Activated CD4-positive, alpha-beta T cell treated with anti-CD3 and anti-CD28 coated beads, Interleukin-2, Interleukin-6, amounts not matched to agents 100 ng/mL and 50 ng/mL, durations not matched to agents 16 hours and 8 hours (primary cell): ENCODE measurements at places on chromosomes 11 and 22.

DNA sequence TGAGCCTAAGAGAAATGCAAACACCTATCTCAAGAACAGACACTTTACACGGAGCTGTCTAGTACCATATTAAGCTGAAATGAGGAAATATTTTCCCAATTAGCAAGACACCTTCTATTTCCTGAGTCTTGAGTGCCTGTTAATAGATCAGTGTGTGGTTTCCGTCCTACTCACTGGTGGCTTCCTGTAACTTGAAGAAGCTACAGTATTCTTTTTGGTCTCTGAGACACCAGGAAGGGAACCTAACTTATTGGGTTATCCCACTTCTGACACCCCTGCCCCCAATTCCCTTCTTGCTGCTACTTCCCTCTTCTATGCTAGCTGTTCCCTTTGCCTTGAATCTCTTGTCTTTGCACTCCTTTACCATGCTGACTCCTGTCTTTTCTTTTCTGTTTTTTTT lies 92.7 kb downstream of the FDX1 start:
- no peak for DNase-seq

GRCh38 chr11:129239207-129239606 lies 47.1 kb upstream of the ARHGAP32 start:
- DNase-seq = peak; percentile 32

GRCh38 chr11:536841-537621 lies at the start of gene LRRC56:
LRRC56 (plus strand) TSS chr11:537527; CDS start chr11:540685, 3,158 bp downstream.
- DNase-seq = peak; percentile 93

GRCh38 chr11:116640641-116641402 lies 132.0 kb downstream of the BUD13 start:
- no peak for DNase-seq

DNA sequence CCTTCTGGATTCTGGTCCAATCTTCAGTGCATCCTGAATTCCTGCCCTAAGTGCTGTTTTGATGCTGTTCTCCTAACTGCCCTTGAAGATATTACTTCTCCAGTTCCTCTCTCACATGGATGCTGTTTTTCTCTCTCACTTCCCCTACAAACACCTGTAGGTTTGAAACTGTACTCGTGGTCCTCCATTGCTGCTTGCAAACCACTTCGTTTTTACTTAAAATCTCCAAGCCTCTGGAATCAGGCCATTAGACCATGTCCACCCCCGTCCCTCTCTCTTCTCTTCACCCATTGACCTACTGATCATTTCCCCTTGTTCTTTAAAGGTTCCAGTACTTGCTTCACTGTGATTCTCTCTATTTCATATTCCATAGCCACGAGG lies 988.1 kb downstream of the NTM start:
- no peak for DNase-seq

GRCh38 chr11:96481771-96482170 lies 92.0 kb downstream of the JRKL start:
- DNase-seq = no peak

DNA sequence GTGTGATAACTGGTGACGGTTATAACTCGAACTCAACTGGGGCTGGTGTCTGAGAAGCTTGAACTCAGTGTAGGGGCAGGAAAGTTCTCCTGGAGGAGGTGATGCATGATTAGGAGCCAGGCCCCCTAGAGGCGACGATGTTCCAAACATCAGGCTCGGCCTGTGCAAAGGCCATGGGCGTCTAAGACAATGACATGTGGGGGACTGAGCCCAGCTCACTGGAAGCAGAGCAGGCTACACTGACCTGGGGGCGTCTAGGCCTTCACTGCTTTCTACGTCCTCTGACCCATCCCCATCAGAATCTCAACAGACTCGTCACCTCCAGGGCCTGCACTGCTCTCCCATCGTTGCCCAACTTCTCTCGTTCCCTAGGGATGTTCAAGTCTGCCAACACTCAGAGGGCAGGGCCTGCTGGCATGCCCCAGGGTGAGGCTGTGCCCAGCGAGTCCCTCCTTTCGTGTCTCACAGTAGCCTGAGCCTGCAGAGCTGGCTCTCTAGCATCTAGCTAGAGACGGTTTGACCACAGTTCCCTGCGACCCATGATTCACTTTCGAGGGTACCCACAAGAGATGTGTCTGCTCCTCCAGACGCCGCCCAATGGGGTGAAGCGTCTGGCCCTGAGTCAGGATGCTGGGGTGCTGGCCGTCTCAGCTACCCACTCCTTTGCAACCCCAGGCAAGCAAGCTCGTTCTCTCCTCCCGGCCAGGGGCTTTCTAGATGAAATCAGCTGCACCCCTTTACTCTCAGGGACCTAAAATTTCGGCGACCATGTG lies 1.1 kb upstream of the ATG16L2 start:
- DNase-seq = peak; percentile 87

- no peak for DNase-seq
Measured at GRCh38 chr22:31295360-31295759, 3.1 kb upstream of the PIK3IP1 start.

DNA sequence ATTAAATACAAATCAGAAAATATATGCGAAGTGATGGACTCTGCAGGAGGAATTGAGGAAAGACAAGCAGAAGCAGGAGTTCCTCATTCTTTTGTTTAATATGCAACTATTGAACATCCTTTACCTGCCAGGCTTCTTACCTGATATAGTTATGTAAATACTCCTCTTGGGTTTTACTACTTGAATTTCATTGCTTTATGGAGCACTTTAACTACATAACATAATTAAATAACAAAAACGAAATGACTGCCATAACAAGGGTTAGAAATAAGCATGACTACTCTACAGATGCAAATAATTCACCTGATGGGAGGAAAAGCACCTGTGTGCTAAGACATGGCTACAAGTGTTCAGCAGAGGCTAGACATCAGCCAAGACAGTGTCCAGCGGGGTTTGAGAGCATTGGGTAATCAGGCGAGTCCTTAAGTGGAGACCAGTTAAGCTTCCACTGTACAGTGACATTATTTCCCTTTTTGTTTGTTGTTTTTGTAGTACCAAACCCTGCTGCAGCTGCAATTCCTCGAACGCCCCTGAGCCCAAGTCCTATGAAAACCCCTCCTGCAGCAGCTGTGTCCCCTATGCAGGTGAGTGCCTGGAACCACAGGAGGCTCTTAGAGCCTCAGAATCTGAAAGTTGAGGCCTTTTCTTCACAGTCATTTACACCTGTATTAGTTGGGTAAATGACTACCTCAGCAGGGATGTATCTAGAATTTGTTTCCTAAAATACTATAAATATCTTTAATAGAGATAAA lies 67.4 kb downstream of the SPECC1L start:
- no peak for DNase-seq

GRCh38 chr11:125918140-125918840 lies 14.0 kb downstream of the DDX25 start:
- DNase-seq = no peak

DNA sequence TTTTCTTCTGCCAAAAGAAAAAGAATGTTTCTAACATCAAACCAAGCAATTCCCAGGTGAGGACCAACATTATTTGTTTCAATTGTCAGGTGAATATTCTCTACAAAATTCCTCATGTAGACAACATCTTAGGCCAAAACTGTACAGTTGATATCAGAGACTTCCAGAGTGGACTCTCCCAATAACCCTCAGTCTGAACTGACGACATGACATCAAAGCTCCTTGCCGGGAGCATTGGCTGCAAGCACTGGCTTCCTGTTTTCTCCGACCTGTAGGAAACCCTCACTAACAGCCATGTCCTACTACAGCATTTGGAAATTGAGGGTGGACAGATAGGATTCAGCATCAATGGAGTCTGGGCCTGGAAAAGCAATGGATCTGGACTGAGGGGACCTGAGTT lies 30.5 kb upstream of the MRGPRX1 start:
- no peak for DNase-seq

DNA sequence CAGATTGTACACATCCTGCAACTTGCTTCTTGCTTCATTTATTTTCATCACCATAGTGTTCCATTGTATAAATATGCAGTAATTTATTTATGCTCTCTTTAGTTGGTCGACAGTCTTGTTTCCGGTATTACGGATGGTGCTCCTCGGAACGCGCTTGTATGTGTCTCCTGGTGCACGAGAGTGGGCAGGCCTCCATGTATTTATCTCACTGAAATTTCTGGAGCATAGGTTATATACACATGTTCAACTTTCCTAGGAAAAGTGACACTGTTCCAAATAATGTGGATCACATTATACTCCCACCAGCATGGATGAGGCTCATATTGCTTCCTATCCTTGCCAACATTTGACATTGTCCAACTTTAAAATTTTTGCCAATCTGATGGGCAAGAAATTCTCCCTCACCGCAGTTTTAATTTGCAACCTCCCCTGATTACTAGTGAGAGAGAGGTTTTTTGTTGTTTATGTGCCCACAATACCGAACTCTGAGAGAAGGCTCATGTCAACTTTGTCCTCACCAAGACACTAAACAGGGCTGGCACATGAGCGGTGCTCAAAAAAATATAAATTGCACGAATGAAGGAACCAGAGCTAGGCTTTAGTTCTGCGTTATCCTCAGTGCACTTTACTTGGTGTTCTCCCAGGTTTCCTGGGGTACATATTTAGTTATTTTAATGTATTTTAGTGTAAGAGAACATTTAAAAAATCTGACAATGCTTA lies 3.8 kb downstream of the CSNK2A3 start:
- no peak for DNase-seq

GRCh38 chr22:25068707-25069106 lies 116.2 kb downstream of the KIAA1671 start:
- DNase-seq = peak; percentile 77

DNA sequence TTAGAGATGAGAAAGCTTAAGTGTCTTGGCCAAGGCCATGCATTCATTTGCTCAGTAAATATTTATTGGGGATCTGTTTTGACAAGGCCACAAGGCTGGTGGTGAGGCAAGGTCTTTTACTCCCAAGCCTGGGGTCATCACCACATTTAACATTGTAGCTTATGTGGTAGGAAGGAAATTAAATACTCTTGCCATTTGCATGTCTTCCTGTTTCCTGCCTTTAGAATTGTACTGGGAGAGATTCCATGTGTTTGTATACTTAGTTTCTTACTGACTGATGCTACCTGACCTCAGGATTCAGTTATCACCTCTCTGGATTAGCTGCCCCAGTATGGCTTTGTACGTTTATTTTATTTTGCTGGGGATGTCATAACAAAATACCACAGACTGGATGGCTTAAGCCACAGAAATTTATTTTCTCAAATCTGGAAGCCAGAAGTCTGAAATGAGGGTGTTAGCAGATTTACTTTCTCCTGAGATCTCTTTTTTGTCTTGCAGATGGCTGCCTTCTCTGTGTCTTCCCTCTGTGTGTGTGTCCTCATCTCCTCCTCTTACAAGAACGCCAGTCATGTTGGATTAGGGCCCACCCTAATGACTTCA lies 44.8 kb downstream of the SPECC1L start:
- DNase-seq = no peak

DNA sequence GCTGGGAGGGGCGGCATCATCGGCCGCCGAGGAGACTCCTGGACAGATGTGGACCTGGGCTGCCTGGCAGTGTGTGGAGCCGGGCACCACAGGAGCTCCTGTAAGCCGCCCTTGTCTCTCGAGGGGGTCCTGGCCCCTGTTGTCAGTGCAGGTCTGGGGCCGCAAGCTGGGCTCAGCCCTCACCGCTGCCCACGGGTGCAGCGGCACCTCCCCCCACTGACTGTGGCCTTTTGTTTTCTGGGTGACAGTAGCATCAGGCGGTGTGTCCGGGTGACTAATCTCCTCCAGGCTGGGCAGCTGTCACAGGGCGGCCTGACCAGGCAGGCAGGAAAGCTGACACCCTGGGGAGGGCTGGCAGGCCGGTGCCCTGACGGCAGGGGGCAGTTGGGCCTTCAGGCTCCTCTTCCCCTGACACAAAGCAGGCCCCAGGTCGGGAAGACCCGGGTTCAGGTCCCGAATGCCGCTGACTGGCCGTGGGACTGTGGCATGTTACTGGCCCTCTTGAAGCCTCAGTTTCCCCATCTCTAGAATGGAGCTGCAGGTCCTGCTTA lies 16.3 kb downstream of the DGKZ start:
- DNase-seq = no peak

DNA sequence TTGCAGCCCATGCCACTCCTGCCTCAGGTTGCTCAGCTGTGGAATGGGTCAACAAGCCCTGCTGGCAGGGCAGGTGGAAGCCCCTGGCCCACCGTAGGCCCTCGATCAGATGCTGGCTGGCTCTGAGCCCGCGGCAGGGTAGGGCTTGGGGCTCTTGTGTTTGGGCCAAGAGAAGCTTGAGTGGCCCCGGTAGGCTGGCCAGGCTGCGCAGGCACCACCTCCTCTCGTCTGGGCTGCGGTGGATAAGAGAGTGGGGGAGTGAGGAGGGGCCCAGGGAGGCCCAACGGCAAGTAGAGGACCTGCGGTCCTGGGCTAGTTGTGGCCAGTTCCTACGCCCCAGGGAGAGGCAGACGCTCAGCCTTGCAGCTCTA lies 115.2 kb downstream of the CEP164 start:
- DNase-seq = no peak

DNA sequence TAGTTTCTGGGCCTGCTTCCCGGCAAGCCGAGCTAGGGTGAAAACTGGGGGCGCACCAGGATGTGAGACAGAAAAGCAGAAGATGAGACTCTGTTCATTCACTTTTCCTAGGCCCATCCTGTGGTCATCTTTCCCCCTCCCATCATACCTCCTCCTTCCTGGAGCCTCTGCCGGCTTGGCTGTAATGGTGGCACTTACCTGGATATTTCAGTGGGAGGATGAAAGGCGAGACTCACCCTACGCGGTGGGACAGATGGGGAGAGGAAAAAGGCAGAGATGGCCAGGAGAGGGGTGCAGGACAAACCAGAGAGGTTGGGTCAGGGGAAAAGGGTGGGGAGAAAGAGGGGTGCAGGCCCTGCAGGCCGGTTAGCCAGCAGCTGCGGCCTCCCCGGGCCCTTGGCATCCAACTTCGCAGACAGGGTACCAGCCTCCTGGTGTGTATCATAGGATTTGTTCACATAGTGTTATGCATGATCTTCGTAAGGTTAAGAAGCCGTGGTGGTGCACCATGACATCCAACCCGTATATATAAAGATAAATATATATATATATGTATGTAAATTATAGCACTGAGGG lies 41.5 kb upstream of the NNMT start:
- no peak for DNase-seq

GRCh38 chr11:31987118-31988005 lies 103.5 kb upstream of the RCN1 start:
- DNase-seq = no peak

- DNase-seq = no peak
Measured at GRCh38 chr11:64591257-64592233, 525 bp downstream of the SLC22A12 start.

DNA sequence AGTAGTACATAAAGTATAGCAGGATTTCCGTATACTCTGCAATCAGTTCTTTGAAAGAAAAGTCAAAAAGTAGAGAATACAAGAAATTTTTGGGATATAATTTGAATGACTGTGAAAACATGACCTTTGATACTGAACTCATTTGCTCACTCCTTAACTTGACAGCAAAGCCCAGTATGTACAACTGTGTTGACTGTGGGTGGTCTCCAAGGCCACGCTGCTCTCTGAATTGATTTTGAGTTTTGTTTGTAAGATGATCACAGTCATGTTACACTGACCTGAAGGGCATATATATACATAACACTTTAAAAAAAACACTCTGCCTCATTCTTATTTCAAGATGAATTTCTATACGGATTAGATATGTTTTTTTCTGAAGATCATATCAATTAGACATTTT lies 9.5 kb upstream of the AMOTL1 start:
- DNase-seq = no peak

GRCh38 chr11:11581481-11581880 lies 40.3 kb downstream of the GALNT18 start:
- no peak for DNase-seq
